Stimulated activated CD4-positive, alpha-beta T cell treated with anti-CD3 and anti-CD28 coated beads, TNF-alpha, amount 100 ng/mL, for 48 hours (primary cell): ENCODE measurements at places on chromosomes 11 and 22.

DNA sequence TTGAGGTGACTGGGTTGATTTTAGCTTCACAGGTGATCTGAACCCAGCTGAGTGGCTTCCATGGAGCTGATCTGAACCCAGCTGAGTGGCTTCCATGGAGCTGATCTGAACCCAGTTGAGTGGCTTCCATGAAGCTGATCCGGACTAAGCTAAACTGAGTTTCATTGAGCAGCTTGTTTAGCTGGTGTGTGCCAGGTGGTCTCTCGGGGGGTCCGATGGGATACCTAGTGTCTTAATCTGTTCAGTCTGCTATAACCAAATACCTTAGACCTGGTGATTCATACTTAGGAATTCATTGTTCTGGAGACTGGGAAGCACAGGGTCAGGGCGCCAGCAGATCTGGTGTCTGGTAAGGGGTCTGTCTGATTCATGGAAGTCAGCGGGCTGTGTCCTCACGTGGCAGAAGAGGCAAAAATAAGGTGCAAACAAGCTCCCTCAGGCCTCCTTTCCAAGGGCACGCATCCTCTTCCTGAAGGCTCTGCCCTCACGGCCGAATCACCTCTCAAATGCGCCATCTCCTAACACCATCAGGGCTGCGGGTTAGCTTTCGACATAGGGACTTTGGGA, 52.5 kb upstream of the KCNQ1OT1 start:
- DNase-seq: no peak

DNA sequence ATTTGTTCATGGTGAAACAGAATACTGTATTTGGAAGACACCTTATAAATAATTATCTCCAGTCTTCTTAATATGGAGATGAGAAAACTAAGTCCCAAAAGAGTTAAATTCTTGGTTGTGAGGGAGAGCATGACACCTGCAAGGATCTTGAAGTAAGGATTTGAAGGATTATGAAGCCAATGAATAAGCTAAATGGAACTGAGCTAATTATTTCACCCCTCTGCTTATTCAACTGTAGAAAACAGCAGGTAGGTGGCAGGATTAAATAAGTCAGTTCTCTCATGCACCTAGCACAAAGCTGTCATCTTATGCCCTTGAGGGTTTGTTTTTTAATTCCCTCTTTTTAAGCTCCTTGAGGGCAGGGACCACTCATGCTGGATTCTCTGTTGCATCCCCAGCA, 457.3 kb downstream of the ETS1 start:
- no peak for DNase-seq

- DNase-seq: no peak
Observed at GRCh38 chr11:131248588-131248987, 121.8 kb upstream of the NTM start.

GRCh38 chr11:93840180-93840579, 10.2 kb downstream of the VSTM5 start:
- DNase-seq: no peak

GRCh38 chr22:30309951-30310741, 16.6 kb downstream of the TBC1D10A start:
- DNase-seq: no peak

DNA sequence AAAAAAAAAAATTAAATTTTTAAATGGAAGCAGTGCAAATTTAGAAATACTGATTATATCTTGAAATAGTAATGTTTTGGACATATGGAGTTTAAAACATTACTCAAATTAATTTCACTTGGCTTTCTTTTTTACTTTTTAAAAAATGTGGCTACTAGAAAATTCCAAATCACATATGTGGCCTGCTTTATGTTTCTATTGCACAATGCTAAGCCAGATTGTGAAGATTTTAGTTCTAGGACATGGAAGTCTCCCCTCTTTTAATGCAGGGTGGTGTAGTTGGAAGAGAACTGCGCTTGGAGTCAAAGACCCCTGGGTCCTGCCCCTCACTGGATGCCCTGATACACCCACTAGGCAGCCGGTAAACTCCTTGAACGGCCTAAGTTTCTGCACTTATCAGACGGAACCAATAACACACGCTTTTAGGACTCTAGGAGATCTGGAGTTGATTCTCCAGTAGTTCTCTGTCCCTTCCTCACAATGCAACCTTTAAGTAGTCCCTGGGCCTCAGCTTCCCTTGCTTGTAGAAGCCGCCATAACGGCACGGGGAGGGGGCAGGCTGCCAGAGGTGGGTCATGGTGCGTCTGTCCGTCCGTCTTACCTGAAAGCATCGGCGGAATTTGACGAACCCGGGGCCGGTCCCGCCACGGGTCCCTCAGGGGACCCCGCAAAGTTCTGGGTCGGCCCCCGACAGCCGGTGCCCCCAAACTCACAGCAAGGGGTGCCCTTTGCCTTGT, 505 bp downstream of the FAM227A start:
- no peak for DNase-seq

DNA sequence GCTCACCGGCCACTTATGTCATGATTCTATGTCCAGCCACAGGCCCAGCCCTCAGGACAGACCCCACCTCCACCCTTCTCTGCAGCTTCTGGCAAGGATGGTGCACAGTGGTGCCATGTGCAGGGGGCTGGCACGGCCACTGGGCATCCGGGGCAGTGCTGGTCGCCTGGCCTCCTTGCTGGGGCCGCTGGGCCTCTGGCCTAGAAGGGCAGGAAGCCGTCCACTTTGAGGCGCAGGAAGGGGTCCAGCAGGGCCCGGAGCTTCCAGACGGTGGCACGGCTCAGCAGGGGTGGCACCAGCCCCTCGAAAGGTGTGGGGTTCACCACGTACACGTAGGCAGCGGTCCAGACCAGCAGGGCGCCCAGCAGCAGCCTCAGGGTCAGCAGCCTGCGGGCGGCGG, 2.4 kb downstream of the CCDC188 start:
- no peak for DNase-seq

DNA sequence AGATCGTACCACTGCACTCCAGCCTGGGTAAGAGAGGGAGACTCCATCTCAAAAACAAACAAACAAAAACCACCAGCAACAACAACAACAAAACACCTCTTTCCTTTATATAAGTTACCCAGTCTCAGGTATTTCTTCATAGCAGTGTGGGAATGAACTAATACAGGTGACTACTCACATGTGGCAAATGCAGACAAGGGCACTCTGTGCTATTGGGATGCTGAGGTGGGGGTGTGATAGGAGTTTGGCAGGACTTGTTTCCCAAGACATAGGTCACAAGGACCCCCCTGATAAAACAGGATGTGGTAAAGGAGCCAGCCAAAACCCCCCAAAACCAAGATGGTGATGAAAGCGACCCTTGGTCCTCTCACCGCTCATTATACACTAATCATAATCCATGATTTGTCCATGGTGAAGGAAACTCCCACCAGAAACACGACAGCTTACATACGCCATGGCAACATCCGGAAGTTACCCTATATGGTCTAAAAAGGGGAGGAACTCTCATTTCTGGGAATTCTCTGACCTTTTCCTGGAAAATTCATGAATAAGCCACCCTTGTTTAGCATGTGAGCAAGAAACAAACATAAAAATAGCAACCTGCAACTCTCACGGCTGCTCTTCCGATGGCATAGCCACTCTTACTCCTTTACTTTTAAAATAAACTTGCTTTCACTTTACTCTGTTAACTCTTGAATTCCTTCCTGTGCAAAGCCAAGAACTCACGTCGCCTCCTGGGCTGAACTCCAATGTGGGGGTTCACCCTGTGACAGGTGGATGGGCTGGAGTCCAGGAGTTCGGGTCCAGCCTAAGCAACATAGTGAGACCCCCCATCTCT, 18.8 kb upstream of the INCENP start:
- no peak for DNase-seq

GRCh38 chr11:63775191-63775590, 6.6 kb upstream of the ZFTA start:
- no peak for DNase-seq

DNA sequence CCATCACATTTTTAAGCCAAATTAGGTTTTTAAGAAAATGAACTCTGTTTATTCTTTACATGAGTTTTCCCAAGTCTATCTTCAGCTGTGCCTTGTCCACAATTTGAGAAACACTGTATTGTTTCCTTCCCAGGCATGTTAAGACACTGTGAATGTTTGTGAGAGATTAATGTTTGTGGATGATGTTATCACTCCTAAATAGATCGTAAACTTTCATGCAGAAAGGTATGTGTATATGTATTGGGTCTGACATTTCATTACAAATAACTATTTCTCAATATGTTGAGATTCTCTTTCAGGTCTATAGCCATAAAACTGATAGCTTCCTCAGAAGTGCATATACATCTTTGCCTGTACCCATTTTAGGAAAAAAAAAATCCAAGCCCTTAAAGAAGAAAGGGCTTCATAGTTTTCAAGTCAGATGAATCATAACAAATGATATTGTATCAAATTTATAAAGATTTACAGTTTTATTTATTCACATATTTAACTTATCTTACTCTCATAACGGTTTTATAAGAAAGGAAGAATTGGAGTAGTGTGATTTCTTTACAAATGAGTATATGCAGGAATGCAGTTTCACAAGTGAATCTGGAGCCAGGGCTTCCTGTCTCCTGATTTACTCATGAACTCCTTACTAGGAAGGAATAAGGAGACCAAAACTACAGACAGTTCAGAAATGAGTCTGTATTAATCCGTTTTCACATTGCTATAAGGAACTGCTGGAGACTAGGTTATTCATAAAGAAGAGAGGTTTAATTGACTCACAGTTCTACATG, 11.2 kb downstream of the OR8D1 start:
- no peak for DNase-seq

- DNase-seq: no peak
Observed at GRCh38 chr22:46863794-46864193, 101.3 kb downstream of the TBC1D22A start.

DNA sequence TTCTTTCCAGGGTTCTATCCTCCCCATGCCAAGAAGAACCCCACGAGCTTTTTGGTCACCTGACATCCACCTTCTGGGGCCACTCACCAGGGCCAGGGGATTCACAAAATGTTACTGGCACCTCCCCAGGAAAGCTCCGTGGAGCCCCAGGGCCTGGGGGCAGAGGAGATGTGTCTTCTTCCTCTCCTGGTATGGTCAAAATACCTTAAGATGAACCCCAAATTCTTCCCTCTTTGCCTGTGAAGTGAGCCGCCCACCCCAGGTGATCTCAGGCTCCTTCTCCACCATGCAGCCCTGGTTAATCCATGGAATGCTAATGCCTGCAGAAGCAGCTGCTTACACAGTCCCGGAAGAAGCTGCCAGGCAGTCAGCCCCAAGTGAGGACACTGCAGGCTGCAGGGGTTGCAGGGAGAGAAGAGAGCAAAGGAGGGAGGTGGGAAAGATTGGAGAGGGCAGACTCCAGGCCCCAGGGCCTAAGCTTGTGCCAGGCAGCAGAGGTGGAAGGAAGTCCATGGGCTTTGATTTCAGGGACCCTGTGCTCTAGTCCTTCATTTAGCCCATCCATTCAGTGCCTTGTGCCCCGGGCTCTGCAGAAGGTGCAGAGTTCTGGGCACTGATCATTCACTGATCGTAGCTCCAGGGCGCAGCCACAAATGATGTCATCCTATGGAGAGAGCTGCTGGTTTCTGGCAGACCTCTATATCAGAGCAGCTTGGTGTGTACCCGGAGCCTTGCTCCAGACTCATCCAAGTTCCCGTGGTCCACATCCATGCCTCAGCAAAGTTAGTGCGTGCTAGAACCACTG, 127.9 kb upstream of the NECTIN1 start:
- DNase-seq: no peak

DNA sequence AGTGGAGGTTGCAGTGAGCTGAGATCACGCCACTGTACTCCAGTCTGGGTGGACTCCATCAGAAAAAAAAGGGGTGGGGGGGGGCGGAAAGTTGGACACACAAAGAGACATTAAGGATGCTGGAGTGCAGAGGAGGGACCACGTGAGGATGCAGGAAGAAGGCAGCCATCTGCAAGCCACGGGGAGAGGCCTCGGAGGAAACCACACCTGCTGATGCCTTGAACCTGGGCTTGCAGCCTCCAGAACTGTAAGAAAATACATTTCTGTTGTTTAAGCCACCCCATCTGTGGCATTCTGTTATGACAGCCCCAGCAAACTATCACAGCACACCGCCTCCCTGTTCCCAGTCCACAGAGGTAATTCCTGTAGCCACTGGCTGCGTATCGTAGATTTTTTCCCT, 9.2 kb upstream of the STIP1 start:
- no peak for DNase-seq

- no peak for DNase-seq
Observed at GRCh38 chr11:46107408-46107718, 13.9 kb downstream of the PHF21A start.

DNA sequence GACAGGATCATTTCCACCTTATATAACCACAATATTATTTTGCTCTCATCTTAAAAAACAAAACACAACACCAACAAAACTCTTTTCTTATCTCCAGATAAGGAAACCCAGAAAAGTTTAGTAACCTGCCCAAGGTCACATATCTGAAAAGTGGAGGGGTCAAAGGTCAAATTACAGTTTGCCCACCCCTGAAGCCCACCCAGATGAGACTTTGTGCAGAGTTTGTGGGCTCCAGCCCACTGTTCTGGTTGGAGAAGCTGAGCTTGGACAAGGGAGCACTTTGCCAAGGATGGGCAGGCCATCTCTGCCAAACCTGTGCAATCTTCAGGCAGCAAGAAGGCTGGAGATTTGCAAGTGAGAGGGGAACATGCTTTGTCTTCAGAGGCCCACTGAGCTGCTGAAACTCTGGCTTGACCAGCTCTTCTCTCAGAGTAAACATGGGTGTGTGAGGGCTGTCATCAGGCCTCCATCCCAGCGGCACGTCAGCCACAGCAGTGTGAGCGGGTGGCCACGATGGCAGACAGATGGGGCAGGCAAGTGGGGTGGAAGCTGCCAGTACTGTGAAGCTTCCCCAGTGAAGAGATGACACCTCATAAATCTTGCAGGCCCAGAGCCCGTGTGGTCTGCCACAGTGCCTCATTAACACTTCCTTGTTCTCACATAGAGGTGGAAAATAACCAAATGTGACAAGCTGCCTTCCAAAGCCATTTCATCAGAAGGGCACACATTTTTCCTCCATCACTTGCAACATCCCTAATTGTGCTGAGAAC, 111.8 kb downstream of the CCDC81 start:
- DNase-seq: no peak

DNA sequence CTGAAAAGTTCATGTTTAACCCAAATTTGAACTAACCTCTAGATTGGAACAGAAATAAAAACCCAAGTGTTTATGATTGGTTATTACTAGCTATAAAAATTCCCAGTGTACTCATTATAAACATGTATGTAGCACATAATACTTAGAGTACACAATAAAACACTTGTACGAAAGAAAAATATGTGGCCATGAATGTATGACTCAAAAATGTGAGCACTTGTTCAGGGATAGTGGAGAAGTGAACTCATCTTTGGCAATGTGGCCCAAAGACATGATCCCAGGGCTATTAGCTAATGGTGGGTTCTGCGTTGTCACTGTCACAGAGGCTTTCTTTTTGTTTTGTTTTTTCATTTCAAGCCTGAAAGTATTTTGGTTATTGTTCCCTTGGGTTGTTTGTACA, 72.0 kb downstream of the PPFIBP2 start:
- no peak for DNase-seq

- no peak for DNase-seq
Observed at GRCh38 chr22:27504360-27505253, 296.9 kb downstream of the MN1 start.
